ENCODE measurements at places on chromosomes 2 and 18.

- no peak for DNase-seq
These were observed 100.8 kb downstream of the MEIS1 start for GRCh38 chr2:66535574-66536289.

- no peak for DNase-seq
These were observed 192.8 kb upstream of the PID1 start for GRCh38 chr2:229463841-229464346.

DNA sequence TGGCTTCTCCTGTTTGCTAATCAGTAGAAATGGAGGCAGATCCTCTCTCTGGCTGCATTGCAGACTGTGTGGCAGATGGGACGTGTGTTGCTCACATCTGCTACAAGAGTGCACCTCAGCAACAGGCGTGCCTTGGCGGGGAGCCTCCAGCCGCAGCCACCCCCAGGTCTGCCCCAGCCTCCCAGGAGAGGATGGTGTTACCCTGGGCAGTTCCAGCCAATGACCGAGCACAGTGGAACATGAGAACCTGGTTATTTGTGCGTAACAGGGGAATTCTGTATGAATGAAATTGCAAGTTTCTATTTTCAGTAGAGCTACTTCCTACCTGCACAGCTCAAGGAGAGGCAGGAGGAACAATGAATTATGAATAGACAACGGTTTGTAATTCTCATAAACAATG is 130.6 kb upstream of the CBLN2 start:
- DNase-seq: no peak

- no peak for DNase-seq
These were observed 8.8 kb downstream of the PRLH start for GRCh38 chr2:237574894-237575868.

DNA sequence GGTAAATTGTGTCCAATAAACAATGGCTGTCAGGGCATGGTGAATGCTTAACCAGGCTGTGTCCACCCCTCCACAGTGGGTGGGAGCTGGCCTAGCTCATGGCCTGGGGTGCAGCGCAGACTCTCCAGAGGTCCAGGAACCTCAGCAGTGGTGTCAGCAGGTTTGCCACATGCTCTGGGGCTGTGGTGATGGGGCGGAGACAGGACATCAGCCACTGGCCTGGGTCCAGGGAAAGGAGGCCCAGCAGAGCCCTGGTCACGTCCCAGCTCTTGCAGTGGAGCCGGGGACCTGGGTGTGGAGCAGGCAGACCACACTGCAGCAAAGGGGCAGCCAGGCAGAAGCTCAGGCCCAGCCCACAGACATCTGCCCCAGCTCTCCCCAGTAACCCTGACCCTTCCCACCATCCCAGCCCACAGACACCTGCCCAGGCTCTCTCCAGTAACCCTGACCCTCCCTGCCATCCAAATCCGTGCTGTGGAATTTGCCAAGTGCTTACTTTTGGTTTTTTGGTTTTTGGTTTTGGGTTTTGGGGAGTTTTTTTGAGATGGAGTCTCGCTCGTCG is 13.8 kb upstream of the KIF1A start:
- no peak for DNase-seq

DNA sequence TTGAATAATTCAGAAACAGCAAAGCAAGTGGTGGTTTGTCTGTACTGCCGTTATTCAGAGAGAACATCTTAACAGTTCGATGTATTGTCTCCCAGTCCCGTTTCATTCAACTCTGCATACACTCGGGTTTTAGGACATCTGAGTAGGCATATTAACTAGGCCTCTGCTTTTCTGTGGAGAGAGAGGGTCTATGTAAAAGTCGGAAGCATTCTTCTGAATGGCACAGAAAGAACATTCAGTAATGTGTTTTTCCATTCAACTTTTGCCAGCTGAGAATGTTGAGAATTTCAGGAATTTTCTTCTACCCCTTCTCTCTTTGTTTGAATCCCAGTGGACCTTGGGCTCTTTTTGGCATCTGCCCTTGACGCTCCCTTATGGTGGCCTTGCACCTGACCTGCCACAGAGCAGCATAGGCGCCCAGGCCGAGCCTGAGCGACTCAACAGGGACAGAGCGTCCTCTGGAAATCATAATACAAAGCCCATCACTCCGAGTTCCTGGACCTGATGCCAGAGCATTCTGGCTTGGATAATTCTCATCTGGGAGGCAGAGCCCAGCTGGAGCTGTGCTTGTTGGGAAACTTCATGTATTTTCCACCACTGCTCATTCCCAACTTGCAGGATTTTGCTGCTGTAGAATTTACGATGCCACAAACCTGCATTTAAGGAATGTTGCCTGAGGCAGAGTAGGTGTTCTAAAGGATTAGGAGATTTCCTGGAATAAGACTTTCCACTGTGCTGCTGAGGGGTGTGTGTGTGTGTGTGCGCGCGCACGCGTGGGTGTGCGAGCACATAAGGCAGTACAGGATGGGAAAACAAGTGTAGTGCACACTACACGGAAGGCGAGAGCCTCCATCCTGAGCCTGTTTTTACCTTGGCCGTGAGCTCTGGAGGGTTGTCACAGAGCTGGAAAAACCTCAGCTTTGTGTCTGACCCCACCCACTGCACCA is 77.2 kb upstream of the TXNDC2 start:
- DNase-seq: no peak

- DNase-seq: no peak
These were observed 39.6 kb downstream of the REV1 start for GRCh38 chr2:99450199-99450598.

DNA sequence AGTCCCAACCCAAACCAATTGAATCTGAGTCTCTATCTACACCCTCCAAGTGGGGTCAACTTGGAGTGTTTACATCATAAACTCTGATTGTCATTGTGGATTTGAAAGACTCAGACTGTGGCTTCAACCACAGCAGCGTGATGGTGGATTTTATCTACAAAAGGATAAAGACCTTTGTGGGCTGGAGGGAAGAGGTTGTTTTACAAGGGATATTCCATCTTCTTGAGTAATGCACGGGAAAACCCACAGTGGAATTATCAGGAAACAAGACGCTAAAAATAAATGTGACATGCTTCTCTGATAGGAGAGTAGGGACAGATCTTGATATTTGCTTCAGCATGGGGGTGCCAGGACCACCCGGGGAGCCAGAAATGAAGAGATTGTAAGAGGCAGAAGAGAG is 93.5 kb downstream of the LPIN1 start:
- no peak for DNase-seq

DNA sequence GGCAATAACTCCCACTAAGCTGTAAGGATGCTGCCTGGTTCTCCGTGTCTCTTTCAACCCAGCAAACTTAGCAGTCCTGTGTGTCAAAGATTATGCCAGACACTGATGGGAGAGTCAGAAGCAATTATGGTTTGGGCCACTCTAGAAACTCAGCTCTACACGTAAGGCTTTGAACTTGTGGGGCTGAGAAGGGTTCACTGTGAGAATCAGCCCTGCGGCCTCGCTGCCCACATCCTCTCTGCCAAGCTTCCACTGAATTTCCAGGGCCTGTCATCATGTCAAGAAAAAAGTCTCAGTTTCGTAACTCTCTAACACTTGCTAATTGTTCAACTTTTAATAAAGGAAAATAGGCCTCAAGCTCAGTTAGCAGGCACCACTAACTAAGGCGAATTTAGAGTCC is 308.8 kb upstream of the LYPD1 start:
- no peak for DNase-seq

DNA sequence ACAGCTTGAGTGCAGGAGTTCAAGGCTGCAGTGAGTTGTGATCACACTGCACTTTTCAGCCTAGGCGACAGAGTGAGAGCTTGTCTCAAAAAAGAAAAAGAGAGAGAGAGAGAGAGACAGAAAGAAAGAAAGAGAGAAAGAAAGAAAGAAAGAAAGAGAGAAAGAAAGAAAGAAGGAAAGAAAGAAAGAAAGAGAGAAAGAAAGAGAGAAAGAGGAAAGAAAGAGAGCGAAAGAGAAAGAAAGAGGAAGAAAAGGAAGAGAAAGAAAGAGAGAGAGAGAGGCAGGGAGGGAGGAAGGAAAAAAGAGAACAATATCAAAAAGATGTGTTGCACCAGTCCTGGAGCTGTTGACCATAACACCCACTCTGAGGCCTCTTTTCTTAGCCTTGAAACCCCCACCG is 89.8 kb upstream of the MBOAT2 start:
- DNase-seq: no peak

DNA sequence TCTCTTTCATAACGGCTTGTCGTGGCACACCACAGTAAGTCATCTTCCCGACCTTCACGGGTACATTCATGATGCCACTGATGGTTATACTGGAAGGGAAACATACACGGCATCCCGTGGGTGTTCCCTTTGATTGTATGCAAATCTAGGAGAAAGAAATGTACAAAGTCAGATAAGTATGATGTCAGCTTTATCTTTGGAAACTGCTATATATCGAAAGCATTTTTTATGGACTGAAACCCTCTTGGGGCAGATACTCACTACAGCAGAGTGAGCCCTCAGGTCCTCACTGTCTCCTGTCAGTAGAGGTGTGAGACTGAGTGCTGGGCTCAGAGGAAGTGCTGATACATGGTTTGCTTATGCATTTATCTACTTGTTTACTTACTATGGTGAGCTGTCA is 20.4 kb downstream of the PLA2R1 start:
- DNase-seq: peak; percentile 6

DNA sequence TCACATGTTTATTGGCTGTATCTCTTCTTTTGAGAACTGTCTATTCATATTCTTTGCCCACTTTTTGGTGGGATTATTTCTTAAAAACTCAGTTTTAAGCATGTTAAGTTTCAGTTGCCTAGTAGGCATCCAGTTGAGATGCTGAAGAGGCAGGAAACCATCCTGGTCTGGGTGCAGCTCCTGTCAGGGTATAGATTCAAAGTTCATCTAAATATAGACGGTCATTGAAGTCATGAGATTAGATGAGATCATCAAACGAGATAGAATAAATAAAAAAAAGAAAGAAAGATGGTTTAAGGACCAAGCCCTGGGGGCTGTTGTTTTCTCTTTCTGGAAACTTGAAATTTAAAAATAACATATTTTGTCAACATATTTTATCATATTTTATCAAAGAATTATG is 9.2 kb upstream of the DNAH7 start:
- no peak for DNase-seq

DNA sequence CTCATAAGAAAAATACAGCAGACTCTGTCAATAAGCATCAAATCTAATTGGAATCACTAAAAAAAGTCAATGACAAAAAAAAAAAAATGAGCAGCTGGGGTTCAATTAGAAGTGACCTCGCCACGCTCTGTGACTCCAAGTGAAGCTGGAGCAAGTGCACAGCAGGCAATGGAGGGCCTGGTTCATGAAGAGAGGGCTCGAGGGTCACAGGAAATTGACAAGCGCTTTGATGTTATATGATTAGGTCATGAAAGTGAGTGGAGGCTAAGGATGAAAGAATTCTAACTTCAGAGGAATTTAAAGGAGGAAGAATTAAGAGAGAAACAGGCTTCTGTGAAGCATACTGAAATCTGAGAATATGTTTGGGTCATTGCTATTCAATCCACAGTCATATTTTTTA is 85.4 kb upstream of the TMEM18 start:
- DNase-seq: no peak

DNA sequence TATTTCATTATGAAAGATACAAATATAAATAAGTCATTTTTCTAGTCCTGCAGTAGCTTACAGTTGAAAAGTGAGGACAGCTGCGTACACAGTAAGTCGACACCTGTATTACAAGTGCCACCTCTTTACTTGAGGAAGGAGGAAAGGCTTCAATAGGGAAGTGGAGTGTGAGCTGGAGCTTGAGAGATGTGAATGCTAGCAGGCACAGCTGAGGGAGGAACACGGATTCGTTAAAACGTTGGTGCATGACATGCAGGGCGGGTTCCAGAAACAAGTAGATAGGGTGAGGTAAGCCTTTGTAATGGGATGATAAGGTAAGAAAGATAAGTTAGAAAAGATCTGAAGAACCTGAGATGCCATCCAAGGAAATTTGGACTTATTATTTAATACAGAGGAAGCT is 98.1 kb upstream of the CSRNP3 start:
- no peak for DNase-seq

DNA sequence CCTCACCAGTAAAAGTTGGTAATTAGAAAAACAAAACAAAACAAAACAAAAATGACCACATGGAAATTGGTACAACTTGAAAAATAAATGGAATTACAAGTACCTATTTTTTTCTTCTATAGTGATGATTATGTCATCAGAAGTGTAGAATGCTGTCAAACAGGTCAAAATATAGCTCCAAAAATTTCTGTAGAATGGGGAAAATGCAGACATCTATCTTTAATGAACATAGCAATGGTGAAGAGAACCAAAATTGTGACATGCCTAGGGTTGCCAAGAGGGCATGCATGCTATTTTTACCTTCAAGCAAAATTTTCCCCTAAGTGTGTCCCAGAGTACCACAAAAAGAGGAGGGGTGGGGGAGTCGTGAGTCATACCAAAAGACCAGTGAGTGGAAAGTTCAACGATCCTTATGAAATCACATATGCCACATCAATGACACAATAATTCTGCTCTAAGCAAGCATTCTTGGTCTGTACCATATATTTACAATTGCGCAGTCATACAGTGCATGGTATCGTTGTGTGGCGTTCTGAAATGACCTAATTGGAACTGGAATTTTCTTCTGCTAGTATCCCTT is 1436.4 kb downstream of the SUCLG1 start:
- no peak for DNase-seq

DNA sequence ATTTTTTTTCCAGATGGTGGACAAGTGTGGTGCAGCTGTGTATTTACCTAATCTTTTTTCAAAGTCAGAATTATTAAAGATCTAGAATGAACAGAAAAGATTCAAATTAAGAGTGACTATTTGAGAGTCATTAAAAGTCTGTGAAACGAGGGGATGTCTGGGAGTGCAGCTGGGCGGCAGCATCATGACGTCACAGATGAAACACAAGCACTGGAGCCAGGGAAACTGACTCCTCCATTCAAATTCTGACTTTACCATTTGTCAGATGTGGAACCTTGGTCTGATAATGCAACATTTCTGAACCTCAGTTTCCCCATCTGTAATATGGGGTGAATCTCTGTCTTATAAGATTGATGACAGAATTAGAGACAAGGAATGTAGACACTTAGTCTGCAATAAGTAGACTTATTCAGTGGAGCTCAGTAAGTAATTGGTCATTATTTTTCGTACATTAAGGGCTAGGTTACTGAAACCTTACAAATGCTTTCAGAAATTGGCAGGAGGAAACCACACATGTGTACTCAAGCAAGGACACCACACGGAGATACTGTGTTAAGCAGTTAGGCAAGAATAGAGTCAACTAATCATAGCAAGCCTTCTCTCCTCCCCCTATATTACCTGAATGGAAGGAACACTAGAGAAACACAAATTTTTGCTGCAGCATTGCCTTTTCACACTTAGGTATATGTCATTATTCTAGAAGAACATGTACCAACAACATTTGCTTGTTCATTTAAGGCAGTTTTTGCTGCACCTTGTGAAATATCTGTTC is 27.8 kb upstream of the CXXC1 start:
- no peak for DNase-seq

GRCh38 chr2:168723275-168723899 is 79.0 kb upstream of the NOSTRIN start:
- DNase-seq: no peak

All from activated T-helper 9 cell treated with anti-CD3 and anti-CD28 coated beads, Interleukin-2, amount 50 U/mL, for 16 hours (primary cell).